ENCODE measurements at places on chromosomes 7 and 10.

- H3K36me3 ChIP-seq, result peaks cover 21% of the 10 kb centered on the region
- H3K4me1 ChIP-seq, result peaks cover 2% of the 10 kb centered on the region
- no peak overlapping the region for H3K4me3 ChIP-seq
- no peak for DNase-seq
- H3K27me3 ChIP-seq, result no peaks in the 10 kb centered on the region
- H3K27ac ChIP-seq, result no peak overlapping the region
Observed at GRCh38 chr10:103717341-103718246, 137.8 kb downstream of the SH3PXD2A start.

GRCh38 chr10:100508691-100509150 lies 10.9 kb downstream of the SEC31B start:
- H3K27me3 ChIP-seq, result no peaks in the 10 kb centered on the region
- peak; percentile 66 for DNase-seq
- no peak overlapping the region for H3K4me3 ChIP-seq
- no peak overlapping the region for H3K27ac ChIP-seq

DNA sequence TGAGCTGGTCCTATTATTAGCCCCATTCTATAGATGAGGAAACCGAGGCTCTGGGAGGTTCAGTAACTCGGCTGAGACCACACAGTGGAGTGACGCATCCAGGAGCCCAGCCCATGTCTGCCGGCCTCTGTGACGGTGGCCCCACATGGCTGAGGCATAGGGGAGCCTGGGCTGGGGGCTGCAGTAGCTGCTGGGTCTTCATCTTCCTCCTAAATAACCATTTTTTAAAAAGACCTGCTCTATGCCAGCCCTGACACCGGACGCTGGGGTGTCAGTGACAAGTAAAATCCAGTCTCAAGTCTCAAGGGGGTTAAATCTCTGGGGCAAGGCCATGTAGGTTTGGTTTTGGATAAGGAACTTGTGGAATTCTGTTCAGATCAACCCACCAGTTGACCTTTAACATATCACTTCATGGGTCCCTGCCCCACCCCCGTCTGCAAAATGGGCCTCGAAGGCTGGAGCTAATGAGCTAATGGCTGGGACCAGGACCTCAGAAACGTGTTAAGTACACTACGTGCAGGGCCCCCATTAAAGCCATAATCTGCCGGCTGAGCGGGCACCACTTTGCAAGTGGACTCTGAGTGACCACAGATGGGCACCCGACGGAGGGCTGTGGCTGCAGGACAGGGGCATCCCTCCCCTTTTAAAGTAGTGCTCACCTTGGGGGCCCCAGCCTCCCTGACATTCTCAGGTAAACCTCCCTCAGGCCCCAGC lies 136.5 kb upstream of the UNC5B start:
- H3K4me3 ChIP-seq, result no peak overlapping the region
- peaks cover 40% of the 10 kb centered on the region for H3K4me1 ChIP-seq
- no peaks in the 10 kb centered on the region for H3K27me3 ChIP-seq

GRCh38 chr10:68876246-68877138 lies 24.6 kb upstream of the DDX50 start:
- DNase-seq, result no peak
- no peaks in the 10 kb centered on the region for H3K27me3 ChIP-seq
- no peak overlapping the region for H3K4me3 ChIP-seq
- H3K4me1 ChIP-seq, result peaks cover 26% of the 10 kb centered on the region
- peak overlapping the region; percentile 48 for H3K27ac ChIP-seq

DNA sequence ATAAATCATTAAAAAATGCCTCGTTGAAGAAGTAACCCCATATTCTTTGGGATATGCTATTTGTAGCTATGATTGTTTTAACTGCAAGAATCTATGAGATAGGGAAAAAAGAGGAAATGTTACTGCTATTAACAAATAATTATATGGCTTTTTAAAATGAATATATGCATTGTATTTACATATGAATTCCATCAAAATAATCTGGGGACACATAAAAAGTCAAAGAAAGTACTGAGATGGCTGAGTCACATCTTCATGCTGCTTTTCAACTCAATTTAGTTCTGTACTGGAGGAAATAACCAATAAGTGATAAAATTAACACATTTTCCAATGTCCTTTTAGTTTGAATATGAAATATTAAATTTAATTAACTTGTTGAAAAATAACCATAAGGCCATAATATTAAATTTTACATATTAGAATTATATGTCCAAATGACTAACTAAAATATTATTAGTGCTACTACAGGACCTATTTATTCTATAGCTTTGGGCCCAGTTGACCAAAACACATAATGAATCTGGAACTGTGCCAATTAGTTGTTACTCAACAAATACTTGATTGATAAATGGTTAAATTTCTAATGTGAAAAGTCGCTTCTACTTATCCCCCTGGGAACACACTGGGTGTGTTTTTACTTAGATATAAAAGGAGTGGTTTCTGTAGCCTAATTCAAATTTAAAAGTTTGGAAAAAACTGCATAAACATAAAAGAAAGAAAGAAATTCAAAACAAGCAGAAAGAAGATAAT lies 214.6 kb upstream of the PFKP start:
- no peak for DNase-seq
- no peak overlapping the region for H3K4me3 ChIP-seq
- H3K36me3 ChIP-seq, result no peaks in the 10 kb centered on the region
- no peaks in the 10 kb centered on the region for H3K27me3 ChIP-seq
- H3K27ac ChIP-seq, result no peak overlapping the region
- H3K4me1 ChIP-seq, result no peaks in the 10 kb centered on the region

DNA sequence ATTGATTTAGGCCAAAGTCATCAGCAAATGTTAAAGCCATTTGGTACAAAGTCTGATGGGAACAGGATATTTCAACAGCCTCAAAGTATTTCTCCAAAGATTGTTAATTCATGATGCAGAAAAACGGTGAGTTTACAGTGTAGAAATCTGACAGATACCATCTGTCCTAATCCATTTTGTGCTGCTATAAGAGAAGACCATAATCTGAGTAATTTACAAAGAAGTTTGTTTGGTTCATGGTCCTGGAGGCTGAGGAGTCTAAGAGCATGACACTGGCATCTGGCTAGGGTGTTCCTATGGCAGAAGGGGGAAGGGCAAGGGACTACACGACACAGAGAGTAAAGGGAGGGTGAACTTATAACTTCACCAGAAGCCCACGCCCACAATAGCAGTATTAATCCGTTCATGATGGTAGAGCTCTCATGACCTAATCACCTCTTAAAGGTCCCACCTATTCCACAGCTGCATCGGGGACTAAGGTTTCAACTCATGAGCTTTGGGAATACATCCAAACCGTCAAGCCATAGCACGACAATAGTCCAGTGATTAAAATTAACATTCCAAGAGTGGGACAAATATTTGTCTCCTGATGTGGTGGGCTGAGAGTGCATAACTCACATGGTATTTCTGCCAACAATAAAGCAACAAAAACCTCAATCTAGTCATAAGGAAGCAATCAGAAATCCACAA lies 298.6 kb upstream of the AKR1E2 start:
- H3K4me3 ChIP-seq, result no peak overlapping the region
- no peaks in the 10 kb centered on the region for H3K36me3 ChIP-seq
- no peaks in the 10 kb centered on the region for H3K4me1 ChIP-seq
- H3K27ac ChIP-seq, result no peak overlapping the region
- no peaks in the 10 kb centered on the region for H3K27me3 ChIP-seq
- DNase-seq, result no peak

GRCh38 chr10:23376229-23376655 lies 31.6 kb upstream of the C10orf67 start:
- no peak for DNase-seq
- no peaks in the 10 kb centered on the region for H3K4me1 ChIP-seq
- H3K27ac ChIP-seq, result no peak overlapping the region
- H3K36me3 ChIP-seq, result no peaks in the 10 kb centered on the region
- no peak overlapping the region for H3K4me3 ChIP-seq

GRCh38 chr10:51596695-51597094 lies 102.7 kb downstream of the CSTF2T start:
- no peaks in the 10 kb centered on the region for H3K27me3 ChIP-seq
- H3K27ac ChIP-seq, result no peak overlapping the region

GRCh38 chr7:158730383-158731346 lies 26.1 kb upstream of the NCAPG2 start:
- peaks cover 4% of the 10 kb centered on the region for H3K36me3 ChIP-seq
- no peak overlapping the region for H3K4me3 ChIP-seq
- no peak for DNase-seq
- peaks cover 6% of the 10 kb centered on the region for H3K4me1 ChIP-seq

GRCh38 chr7:31958226-31958625 lies 112.0 kb downstream of the PDE1C start:
- no peaks in the 10 kb centered on the region for H3K27me3 ChIP-seq
- no peak for DNase-seq
- no peaks in the 10 kb centered on the region for H3K4me1 ChIP-seq

GRCh38 chr10:78755063-78755701 lies 313.6 kb upstream of the ZMIZ1 start:
- DNase-seq, result no peak
- H3K4me1 ChIP-seq, result peaks cover 35% of the 10 kb centered on the region
- H3K27me3 ChIP-seq, result no peaks in the 10 kb centered on the region

- no peak for DNase-seq
- H3K27ac ChIP-seq, result no peak overlapping the region
- H3K4me3 ChIP-seq, result no peak overlapping the region
- no peaks in the 10 kb centered on the region for H3K36me3 ChIP-seq
- H3K27me3 ChIP-seq, result no peaks in the 10 kb centered on the region
Observed at GRCh38 chr7:12882710-12883109, 195.3 kb downstream of the ARL4A start.

DNA sequence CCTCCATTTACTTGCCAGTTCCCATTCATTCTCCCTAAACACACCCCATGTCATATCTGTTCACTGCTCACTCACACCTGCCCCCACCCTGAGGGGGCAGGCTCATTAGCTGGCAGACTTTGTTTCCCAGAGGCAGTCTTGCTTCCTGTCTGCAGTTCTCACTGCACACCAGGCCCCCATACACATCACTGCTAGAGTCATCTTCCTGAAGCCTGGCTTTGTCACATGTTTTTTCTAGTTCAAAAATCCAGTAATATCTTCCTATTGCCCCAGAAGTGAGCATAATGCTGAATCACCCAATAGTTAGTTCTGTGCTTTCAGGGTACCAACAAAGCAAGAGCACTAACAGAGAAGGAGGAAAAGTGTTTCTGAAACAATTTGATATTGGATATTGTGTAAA lies 1.9 kb downstream of the LRRC72 start:
- no peak for DNase-seq
- H3K27ac ChIP-seq, result no peak overlapping the region
- H3K27me3 ChIP-seq, result no peaks in the 10 kb centered on the region
- no peak overlapping the region for H3K4me3 ChIP-seq

DNA sequence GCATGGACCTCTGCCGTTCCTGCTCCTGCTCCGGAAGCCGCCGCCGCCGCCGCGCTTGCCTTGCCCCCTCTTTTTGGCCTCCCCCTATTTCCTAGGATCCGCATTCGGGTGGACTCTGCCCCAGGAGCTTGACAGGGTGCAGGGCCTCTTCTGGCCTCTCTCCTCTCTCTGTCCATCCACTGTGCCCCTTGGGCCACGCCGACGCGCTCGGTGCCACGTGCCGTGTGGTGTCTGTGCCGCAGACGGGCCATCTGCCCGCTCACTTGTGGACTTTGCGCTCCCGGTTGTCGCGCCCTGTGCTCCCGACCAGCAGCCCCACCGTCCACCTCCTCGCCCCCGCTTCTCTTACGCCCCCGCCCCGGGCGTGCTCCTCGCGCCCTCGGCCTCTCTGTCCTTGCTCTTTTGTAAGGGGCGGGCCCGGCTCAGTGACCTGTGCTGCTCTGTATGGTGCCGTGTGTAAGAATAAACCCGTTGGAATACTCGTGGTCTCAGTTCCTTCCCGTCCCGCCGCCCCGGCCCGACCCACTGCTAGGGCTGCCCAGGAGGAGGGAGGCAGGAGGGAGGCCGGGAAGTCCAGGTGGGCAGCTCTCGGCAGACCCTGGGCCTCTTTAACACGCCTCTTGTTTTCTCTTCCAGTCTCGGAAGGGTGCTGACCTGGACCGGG lies 37.0 kb downstream of the AGAP3 start:
- DNase-seq, result no peak
- no peaks in the 10 kb centered on the region for H3K4me1 ChIP-seq
- H3K27me3 ChIP-seq, result no peaks in the 10 kb centered on the region

- H3K27me3 ChIP-seq, result no peaks in the 10 kb centered on the region
- DNase-seq, result no peak
- H3K4me1 ChIP-seq, result no peaks in the 10 kb centered on the region
- H3K27ac ChIP-seq, result no peak overlapping the region
- no peak overlapping the region for H3K4me3 ChIP-seq
Observed at GRCh38 chr7:119761776-119762175, 511.2 kb upstream of the KCND2 start.

GRCh38 chr10:29784175-29784773 lies 149.5 kb upstream of the SVIL start:
- no peak overlapping the region for H3K4me3 ChIP-seq
- H3K27ac ChIP-seq, result no peak overlapping the region
- H3K36me3 ChIP-seq, result no peaks in the 10 kb centered on the region
- DNase-seq, result no peak

DNA sequence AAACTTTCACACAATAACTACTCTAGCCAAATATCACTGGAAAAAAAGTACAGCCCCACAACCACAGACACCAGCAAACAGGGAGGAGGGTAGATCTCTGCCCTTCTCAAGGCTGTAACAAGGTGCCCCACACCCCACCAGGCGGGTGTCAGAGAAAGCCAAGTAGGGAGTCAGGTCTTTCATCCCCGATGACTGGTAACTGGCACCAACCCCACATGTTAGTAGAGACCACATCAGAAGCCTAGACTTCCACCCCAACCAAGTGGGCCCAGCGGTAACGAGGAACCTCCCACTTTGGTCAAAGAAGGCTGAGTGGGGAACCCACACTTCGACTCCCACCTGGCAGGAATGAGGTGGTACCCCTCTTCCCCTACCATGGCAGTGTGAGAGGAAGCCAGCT lies 16.4 kb upstream of the RUFY2 start:
- no peaks in the 10 kb centered on the region for H3K4me1 ChIP-seq
- H3K4me3 ChIP-seq, result no peak overlapping the region
- DNase-seq, result no peak
- H3K27me3 ChIP-seq, result no peaks in the 10 kb centered on the region

GRCh38 chr10:6409971-6410643 lies 170.0 kb downstream of the PRKCQ start:
- H3K27ac ChIP-seq, result no peak overlapping the region
- no peak overlapping the region for H3K4me3 ChIP-seq
- H3K27me3 ChIP-seq, result no peaks in the 10 kb centered on the region
- H3K4me1 ChIP-seq, result no peaks in the 10 kb centered on the region
- no peak for DNase-seq
- H3K36me3 ChIP-seq, result no peaks in the 10 kb centered on the region

GRCh38 chr10:110671788-110672579 lies 27.8 kb downstream of the RBM20 start:
- peaks cover 16% of the 10 kb centered on the region for H3K4me1 ChIP-seq
- H3K27ac ChIP-seq, result no peak overlapping the region
- H3K36me3 ChIP-seq, result no peaks in the 10 kb centered on the region
- H3K27me3 ChIP-seq, result peaks cover 94% of the 10 kb centered on the region
- peak overlapping the region; percentile 76 for H3K4me3 ChIP-seq

GRCh38 chr7:28591725-28592349 lies 179.5 kb downstream of the CREB5 start:
- H3K4me1 ChIP-seq, result no peaks in the 10 kb centered on the region
- H3K36me3 ChIP-seq, result no peaks in the 10 kb centered on the region
- no peak overlapping the region for H3K4me3 ChIP-seq

All from neuronal stem cell (in vitro differentiated cells).